NB4 (cell line): ENCODE measurements at places on chromosomes 4 and X.

GRCh38 chr4:128298852-128299251 lies 11.2 kb upstream of the PGRMC2 start:
- no peak for DNase-seq

GRCh38 chr4:148092316-148093014 lies 349.7 kb downstream of the NR3C2 start:
- no peak for DNase-seq

DNA sequence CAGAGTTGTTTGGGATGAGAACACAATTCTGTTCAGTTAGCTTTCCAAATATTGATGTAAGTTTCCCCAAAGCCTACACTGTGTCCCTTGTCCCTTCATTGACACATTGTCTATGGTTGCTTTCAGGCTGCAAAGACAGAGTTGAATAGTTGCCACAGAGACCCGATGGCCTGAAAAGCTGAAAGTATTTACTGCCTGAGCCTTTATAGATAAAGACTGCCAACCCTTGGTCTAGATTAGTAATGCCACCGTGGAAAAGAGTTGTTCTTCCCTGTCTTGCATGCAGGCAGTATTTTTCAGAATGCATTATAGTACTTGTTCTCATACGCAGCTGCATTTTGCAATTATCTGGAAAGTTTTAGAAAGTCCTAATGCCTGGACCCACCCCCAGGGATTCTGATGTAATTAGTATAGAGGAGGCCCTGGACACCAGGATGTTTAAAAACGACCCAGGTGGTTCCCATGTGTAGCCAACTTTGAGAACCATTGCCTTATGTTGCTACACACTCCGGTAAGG lies 180.8 kb downstream of the FRMPD4 start:
- DNase-seq = no peak

DNA sequence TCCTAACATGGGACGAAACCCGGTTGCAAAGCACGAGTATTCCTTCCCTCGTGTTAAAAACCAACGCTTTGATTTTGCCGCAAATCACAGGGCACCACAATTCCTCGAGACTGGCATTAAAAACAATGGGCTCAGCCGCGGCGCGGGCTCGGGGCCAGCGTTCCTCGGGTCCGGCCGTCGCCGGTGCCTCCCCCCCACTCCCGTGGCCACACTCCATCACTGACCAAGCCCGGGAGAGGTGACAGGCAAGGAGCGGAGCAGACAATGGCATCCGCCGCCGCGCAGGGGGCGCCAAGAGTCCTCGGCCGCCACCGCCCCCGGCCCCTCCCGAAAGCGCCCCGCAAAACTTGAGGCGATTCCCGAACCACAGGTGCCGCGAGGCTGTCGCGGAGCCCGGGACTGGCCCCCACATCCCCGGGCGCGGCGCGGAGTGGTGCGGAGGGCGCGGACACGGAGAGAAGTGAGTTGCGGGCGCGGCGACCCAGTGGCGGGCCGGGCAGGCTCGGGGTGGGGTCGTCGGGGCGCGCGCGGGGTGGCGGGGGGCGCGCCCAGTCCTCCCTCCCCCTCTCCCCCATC lies 445 bp downstream of the AP1S2 start:
- peak; percentile 49 for DNase-seq

GRCh38 chr4:75016472-75016871 lies 83.6 kb downstream of the PARM1 start:
- DNase-seq = no peak
